ENCODE measurements at places on chromosomes 5 and 9. TPM values are rescaled to one million over a fixed set of nuclear protein-coding genes. Genes with fewer than 3 reads are reported as not detected.
A peak's percentile ranks its signal among the peaks of the same experiment; 100 is the strongest.

TCF7 gene
- total RNA-seq = 2.9 TPM

KCNV2 gene
- total RNA-seq = not detected

SLC12A2 gene
- 25.3 TPM for total RNA-seq

TMEM161B gene
- 17.4 TPM for total RNA-seq

CKS2 gene
- total RNA-seq = 18.6 TPM

INSL6 gene
- not detected for total RNA-seq

GABRA1 gene
- total RNA-seq = not detected

EIF4EBP3 gene
- 4.7 TPM for total RNA-seq

CARTPT gene
- total RNA-seq = not detected

TCERG1 gene
- 43.6 TPM for total RNA-seq

GRCh38 chr5:39381376-39381775 lies 17.1 kb upstream of the C9 start:
- no peak for DNase-seq

DNA sequence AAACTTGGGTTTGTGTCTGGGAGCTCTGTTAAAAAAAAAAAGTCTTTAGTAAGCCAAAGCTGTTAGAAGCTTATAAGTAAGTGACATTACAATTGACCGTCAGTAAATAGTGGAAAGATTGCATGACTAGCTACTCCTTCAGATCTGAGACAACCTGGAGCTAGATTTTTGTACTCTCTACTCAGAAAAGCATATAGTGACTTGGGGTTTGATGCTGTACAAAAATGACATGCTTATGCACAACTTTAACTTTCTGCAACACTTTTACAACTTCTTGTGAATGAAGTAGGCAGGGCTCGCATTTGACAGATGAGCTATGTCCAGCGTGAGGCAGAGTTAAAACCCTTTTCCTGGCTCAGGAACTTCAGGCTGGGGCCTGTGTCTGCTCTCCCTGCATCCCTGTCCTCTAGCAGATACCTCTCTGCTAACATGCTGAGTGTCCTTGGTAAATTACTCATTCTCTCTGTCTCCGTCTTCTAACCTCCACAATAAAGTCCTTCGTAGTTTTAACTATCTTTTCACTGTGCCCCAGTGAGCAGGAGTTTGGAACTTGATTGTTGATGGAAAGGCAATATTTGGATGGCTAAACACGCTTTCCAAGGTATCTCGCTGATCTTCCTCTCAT lies 471 bp upstream of the GHR start:
- DNase-seq = peak; percentile 53

DNA sequence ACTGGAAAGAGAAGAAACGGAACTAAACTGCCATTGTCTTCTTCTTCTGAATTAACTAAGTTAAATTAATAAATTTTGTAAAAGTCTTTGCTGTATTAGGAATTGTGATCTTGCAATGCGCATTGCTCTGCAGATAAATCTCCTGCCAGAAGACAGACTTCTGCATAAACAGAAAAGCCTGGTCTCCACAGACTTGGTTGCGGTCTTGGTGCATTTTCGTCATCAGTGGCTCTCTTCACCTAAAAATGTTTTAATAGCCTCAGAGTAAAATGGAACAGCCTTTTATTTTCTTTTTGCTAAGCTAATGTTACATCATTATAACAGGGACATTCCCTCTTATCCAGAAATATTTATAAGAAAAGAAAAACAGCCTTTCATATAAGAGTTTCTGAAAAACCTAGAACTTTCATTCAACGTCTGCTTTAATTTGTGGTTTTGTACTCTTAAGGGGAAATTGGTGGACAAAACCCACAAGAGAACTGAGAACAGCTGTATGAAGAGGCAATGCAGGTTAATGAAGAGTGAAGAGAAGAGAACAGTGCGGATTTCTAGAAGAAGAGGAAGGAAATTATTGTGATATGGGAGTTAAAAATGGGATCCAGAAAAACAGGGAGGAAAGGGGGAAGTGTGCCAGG lies 10.1 kb downstream of the IFNA5 start:
- DNase-seq = no peak

- DNase-seq = no peak
These were observed 74.1 kb downstream of the STX17 start for GRCh38 chr9:99980598-99980997.

GRCh38 chr5:154196281-154196680 lies 5.7 kb downstream of the GALNT10 start:
- no peak for DNase-seq

GRCh38 chr5:143314659-143315058 lies 88.8 kb downstream of the NR3C1 start:
- DNase-seq = peak; percentile 68

DNA sequence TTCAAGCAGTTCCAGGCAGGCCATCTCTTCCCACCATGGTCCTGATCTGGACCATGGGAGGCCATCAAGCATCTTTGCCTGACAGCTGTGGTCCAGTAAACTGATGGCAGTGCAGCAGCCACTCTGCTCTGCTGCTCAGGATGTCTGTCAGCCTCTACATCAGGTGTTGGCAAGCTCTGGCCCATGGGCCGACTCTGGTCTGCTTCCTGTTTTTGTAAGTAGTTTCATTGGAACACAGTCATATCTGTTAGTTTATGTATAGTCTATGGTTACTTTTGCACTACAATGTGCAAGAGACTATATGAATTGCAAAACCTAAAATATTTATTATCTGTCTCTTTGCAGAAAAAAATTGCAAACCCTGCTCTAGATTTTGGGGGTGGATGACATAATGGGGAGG lies 225.0 kb downstream of the KCTD16 start:
- DNase-seq = no peak

DNA sequence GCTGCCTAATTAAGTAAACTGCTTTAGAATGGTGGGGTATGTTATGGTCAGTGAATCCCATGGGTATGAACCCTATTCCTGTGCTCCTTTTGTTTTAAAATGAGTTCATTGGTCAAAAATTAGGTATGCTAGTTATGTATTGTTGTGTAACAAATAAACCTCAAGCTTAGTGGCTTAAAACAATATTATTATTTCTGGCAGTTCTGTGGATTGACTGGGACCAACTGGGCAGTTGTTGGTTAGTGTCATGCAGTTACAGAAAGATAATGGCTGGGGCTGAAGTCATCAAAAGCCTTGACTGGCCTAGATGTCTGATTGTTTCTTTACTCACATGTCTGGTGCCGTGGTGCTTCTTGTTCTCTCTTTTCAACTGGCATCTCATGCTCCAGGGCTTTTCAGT lies 8.9 kb upstream of the PTAR1 start:
- DNase-seq = peak; percentile 73

DNA sequence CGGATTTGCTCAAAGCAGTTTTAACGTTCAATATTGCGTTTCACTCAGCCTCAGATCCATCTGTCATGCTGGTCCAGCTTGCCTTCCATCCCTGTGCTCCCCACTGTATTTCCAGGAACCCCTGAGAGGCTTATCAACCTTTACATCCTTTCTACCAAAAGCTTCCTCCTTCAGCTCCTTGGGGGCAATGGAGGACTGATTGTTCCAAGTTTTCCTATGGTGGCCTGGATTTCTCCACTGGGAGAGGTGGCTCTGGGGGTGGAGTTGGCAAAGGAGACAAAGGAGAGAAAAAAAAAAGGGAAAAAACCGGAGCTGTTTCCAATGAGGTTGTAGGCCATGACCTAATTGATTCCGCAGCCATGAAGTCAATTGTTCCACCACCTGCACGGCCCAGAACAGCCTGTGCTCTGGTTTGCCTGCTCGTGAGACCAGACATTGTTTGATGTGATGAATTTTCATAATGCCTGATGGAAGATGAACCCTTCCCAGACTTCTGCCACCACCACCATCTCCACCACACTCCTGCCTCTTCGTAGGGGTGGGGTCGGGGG lies 54.1 kb downstream of the ABLIM3 start:
- no peak for DNase-seq

GRCh38 chr5:78659714-78660113 lies 11.1 kb upstream of the LHFPL2 start:
- DNase-seq = no peak

GRCh38 chr9:111799915-111800526 lies 5.3 kb upstream of the SHOC1 start:
- DNase-seq = no peak

DNA sequence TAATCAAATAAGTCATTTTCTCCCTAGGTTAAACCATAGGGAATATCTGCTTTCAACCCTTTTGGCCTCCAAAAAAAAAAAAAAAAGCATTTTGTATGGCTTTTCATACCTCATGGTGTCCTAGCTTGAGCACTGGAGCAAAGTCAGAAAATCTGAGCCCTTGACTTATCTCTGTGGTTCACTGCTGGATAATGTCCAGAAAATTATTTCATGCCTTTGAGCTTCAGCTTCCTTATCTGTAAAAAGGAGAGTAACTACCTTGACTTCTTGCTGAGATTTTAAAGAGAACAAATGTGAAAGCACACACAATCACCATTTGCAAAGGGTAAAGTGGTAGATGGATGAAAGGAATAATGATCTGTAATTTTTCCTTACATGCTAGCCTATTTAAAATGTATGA lies 165.9 kb downstream of the ALDH1A1 start:
- DNase-seq = no peak

GRCh38 chr9:134678666-134679443 lies 37.3 kb downstream of the COL5A1 start:
- peak; percentile 56 for DNase-seq

GRCh38 chr9:32955655-32956478 lies 45.6 kb downstream of the APTX start:
- DNase-seq = peak; percentile 36

DNA sequence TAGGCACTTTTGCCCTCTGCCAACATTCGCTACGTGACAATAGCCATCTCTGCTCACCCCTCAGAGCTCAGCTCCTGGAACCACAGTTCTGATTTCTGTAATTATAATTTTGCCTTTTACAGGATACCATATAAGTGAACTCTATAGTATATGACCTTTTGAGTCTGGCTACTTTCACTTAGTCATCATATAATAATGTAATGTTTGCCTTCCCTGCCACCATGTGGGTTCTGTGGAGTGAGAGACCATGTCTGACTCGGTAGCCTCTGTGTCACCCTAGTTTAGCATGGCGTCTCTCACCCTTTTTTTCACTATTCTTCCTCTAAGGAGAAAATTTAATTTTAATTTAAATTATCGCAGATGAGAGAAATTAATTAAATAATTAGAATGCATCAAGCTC lies 28.9 kb upstream of the ZBTB43 start:
- DNase-seq = peak; percentile 30

GRCh38 chr5:166004006-166004405 lies 2287.4 kb upstream of the WWC1 start:
- DNase-seq = peak; percentile 58

- no peak for DNase-seq
These were observed 343.7 kb downstream of the ENC1 start for GRCh38 chr5:74296685-74297408.

GRCh38 chr9:107243742-107244141 lies 39.3 kb upstream of the RAD23B start:
- no peak for DNase-seq

DNA sequence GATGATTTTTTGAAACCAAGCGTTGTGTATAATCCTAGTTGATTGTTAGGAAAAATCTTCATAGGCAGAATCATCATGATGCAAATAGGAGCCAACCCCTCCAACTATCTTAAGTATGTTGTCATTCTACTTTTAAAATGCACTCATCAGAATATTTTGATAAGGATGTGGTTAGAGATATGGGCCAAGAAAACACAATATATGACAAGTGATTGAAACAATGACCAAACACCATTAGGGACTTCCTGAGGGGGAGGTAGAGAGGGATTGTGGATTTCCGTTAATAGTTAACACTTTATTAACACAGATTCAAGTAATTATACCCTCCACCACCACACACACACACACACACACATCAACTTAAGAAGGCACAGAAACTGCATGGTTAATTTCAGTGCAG lies 143.3 kb downstream of the ARSB start:
- no peak for DNase-seq

DNA sequence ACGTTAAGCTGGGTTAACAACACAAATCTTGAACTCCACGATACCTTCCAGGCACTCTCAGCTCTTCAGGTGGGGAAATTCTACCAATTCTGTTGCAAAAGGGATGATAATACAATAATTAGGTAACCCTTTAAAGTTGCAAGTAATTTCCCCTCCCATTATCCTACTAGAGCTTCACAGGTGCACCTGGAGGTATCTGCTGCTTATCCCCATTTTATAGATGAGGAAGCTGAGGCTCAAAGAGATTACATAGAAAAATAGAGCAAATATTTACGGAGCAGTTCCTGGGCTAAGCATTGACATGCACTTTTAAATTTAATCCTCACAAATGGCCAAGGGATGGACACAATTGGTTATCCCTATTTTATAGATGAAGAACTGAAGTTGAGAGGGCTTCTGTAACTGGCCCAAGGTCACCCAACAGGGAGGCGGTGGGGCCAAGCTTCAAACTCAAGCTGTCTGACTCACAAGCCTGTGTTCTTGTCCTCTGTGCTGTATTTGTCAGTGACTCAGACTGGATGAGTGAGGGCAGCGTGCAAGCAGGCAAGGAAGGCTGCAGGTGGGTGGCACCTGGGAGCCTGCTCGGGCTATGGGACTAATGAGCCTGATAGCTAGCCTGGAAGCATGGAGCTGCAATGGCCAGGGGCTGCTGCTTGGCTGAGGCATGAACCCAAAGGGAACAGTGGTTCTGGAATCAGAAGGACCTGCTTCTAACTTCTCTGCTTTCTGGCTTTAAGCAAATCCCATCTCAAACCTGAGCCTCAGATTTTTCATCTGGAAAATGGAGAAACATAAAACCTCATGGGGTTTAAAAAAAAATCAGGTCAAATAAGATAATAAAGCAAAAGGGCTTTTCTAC lies 105.5 kb downstream of the PDE6A start:
- DNase-seq = peak; percentile 88

- DNase-seq = peak; percentile 65
These were observed 132.2 kb downstream of the ZNF354C start for GRCh38 chr5:179192185-179192890.

- no peak for DNase-seq
These were observed 1.2 kb downstream of the SCAMP1 start for GRCh38 chr5:78361631-78361993.

All from osteoblast (primary cell).